ENCODE measurements at places on chromosomes 2 and 18.

- DNase-seq, result no peak
Measured at GRCh38 chr18:41226186-41226585, 728.8 kb upstream of the PIK3C3 start.

DNA sequence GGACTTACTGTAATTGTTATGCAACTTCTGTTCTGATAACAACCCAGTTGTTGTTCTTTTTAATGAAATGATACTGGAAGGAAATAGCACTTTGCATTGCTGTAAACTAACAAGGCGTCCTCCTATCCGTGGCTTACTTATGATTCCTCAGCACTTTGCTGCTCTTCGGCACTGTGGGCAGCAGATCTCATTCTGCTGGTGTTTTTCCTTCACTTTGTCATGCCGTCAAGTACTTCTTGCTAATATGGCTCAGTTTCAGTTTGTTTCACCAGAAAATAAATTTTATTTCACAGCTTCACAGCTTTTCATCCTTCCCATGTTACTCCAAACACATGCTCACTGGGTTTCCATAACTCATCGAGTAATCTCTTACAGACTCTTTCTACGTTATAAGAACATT is 289.3 kb downstream of the MEIS1 start:
- no peak for DNase-seq

DNA sequence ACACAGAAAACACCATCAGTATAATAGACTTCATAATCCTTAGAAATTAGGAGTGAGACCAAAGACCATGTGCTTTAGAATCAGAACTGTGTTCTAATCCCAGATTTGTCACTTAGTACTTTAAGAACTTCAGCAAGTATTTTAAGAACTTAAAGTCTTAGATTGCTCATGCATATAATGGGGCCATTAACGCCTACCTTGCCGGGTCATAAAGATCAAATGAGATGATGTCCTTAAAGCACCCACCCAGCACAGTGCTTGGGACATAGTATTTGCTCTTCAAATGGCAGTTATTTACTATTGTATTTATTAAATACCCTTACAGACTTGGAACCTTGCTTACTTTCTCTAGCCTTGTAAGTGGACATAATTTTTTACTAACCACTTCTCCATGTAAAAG is 156.1 kb downstream of the GREB1L start:
- DNase-seq, result no peak

GRCh38 chr2:103616891-103617290 is 855.1 kb downstream of the TMEM182 start:
- DNase-seq, result no peak

DNA sequence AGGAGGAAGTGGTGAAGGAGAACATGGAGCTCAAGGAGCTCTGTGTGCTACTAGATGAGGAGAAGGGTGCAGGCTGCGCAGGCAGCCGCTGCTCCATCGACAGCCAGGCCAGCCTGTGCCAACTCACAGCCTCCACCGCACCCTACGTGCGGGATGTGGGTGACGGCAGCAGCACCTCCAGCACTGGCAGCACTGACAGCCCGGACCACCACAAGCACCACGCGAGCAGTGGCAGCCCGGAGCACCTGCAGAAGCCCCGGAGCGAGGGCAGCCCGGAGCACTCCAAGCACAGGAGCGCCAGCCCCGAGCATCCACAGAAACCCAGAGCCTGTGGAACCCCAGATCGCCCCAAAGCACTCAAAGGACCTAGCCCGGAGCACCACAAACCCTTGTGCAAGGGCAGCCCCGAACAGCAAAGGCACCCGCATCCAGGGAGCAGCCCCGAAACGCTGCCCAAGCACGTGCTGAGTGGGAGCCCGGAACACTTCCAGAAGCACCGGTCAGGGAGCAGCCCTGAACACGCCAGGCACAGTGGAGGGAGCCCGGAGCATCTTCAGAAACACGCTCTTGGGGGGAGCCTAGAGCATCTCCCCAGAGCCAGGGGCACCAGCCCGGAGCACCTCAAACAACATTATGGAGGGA is 9.0 kb downstream of the CCDC85A start:
- no peak for DNase-seq

DNA sequence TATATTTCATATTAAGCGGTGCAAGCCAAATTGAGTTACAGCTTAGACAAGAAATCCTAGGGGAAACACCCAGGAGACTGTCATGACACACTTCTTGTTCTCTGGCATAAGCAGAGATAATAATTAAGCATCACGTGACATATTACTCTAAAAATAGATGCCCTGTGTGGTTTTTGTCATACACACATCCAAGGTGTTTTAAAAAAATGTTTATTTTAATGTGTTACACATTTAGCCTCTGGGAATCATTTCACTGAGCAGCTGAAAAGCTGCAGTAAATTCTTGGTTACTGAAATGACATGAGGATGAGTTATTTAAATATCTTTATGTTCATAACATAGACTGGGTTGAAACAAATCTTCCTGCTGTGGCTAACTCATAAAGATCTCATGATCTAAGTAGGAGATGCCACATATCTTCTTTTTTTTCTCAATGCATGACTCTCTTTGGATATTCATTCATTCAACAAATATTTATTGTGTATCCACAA is 38.0 kb upstream of the ERMN start:
- no peak for DNase-seq

DNA sequence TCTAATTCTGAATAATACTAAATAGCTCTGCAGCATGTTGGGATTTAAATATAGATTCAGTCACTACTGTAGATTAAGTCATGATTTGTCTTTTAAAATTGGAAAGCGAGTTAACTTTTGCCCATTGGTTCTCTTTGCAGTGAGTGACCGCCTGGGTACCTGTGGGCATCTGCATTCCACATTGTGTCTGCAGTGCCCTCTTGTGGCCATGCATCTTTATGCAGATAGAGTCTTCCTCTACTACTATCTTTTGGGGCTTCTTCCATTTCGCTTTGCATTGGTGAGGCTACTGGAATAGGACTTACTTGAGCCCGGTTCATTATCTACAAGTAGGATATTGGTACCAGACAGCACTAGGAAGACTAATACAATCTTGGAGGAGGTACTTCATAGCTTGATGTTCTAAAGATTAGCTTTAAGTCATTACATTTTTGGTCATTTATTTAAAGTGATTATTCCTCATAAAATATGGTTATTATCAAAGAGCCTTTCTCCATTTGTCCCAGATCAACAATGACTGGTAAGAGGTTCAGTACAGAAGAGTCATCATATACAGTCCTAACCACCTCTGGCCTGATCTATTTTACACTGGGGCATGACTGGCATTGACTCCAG is 203.0 kb downstream of the SOCS6 start:
- DNase-seq, result peak; percentile 38

DNA sequence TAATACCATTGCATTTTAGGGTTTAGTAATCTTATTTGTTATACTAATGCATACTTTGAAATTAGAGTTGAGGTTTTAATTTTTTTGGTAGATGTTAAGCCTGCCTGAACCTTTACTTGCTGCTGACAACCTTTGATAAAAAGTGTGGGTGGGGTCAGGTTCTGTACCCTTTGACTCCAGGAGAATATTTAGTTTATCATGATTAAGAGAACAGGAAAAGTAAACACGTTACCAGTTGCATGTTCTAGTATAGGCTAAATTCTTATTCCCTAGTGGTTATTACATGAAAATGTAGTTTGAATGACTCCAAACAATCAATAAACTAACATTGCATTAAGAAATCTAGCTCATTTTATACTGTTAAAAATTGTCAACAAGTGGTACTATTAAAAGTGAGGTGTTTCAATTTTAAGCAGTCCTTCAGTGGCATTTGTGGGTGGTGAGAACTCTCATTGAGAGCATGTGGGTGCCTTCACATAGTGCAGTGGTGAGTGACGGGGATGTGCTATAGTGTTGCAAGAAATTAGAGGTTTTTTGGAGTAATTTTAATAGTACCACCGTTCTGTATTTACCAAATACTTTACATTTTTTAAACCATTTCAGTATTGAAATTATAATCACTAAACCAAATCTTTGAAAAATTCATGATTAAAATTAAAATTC is 29.9 kb downstream of the PHLPP1 start:
- DNase-seq, result no peak

- no peak for DNase-seq
Measured at GRCh38 chr18:11489266-11489899, 120.0 kb upstream of the SLC35G4 start.

DNA sequence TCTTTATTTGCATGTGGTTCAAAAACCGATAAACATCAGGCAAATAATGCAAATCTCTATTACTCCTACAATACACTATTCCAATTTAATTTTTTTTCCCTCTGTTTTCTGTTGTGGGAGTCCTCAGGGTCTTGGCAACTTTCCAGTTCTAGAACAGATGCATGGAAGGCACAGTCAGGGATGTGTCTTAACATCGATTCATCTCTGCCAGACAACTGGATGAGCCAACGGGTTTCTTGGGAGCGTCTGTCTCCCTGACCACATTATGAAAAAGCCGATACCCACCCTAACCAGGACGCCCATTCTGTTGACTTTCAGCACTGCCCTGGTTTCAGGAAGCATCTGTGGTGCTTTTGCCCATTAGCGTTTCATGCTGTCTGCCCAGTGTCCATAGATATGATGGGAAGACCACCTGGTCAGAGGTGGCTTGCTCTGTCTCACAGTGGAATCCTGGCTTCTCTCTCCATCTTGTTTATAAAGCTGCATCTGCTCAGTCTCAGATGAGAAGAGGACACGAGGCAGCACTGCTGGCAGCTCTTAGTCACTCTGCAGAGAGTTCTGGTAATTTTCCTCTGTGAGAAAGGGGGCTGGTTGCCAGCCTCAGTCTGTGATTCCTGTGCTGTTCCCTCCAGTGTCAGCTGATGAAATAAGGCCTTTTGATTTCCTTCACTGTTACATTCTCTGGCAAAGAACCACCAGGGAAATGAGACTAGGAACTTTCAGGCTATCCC is 57.9 kb upstream of the KCNE4 start:
- no peak for DNase-seq

- no peak for DNase-seq
Measured at GRCh38 chr2:197209742-197210408, 100.7 kb downstream of the ANKRD44 start.

GRCh38 chr18:2368102-2368501 is 203.2 kb downstream of the METTL4 start:
- DNase-seq, result no peak

DNA sequence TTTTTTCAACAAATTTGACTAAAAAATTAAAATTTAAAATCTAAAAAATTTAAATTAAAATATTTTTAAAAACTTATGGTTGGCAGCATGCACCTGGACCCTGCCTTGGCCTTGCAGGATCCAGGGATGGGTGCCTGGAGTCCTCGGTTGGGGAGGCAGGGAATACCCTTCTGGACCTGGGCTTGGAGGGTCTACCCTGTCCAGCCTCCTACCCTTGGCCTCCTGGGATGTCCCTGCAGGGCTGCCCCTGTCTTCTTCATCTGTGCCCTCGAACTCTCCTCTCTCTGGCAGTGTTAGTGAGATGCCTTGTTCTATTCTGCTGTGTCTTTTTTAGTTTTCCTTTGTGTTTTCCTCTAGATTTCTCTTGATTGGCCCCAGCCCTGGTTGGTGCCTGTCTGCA is 68.9 kb upstream of the HAAO start:
- DNase-seq, result no peak

- DNase-seq, result no peak
Measured at GRCh38 chr2:212228743-212229171, 309.8 kb downstream of the ERBB4 start.

- DNase-seq, result no peak
Measured at GRCh38 chr2:82317012-82317411, 2012.5 kb upstream of the LRRTM1 start.

DNA sequence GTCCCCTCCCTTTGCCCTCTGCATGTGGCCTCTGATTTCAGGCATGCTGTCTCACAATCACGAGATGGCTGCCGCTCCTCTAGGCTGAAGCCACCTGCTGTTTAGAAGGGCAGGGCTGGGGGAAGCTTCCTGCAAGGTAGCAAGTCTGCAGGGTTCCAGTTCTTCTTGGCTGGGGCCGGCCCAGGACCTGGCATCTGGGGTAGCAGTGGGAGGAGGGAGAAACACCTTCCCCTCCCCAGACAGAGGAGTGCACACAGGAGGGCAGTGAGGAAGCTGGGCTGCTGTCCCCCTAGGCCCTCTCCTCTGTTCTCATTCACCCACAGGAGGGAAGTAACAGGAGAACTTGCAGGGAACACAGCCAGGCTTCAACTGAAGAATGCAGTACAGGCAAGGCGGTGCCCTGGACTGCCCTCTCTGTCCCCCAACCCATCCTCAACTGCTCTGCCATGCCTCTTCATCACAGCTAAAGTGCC is 345.9 kb upstream of the HS6ST1 start:
- no peak for DNase-seq

GRCh38 chr2:175914846-175915245 is 87.2 kb downstream of the LNPK start:
- no peak for DNase-seq

DNA sequence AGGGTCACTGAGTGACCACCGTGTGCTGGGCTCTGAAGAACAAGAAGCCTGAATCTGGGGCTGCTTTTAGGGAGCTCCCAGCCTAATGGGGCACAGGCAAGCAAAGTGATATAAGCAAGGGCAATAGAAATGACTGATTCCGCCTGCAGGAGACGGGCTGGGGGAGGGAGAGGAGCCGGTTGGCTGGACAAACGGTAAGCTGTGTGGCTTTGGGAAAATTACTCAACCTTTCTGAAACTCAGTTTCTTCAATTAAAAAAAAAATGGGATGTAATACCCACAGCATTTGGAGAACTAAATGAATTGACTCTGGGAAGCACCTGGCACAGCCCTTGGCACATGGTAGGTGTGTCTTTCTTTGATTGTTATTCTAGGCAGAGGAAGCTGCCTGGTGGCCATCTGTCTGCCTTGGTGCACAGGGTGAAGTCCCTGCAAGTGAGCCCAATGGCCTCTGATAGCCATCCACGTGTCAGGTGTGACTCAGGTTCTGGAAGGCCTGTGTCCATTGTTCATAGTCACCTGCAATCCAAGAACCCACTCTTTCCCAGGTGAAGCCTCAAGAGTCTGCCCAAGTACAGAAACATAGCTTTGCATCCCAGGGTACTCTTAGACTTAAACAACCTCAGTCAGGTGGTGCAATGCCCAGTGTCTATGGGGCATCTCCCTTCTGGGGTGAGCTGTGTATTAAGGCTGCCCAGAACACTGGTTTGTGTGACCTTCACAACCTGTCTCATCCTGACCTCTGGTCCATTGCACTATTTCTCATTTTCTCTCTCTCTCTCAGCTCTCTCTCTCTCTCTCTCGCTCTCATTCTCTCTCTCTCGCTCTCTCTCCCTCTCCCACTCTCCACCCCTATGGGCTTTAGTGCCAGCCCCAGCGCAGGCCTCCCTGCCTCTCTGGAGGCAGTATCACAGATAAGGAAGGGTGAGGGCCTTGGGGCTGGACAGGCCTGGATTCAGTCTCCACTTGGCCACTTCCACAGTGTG is 30.0 kb upstream of the NTSR2 start:
- no peak for DNase-seq

DNA sequence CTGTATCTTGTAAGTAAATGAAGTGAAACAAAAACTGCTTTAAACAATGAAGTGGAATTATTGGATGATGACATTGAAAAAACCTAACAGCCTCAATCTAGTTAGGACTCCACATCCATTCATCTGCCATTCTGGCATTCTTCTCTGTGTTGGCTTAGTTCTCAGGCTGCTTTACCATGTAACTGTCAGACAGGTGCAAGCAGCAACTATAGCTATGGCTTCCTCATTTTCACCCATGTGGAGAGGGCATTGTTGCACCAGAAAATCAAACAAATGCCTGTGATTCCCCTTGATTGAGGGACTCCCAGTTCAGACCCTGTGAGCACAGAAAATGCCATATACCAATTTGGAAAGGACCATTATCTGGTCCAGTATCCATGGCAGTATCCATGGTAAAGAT is 129.5 kb upstream of the NYAP2 start:
- no peak for DNase-seq
